ENCODE measurements at places on chromosomes 3 and 15.

GRCh38 chr3:99548674-99549073 is 89.7 kb upstream of the COL8A1 start:
- no peak for DNase-seq

DNA sequence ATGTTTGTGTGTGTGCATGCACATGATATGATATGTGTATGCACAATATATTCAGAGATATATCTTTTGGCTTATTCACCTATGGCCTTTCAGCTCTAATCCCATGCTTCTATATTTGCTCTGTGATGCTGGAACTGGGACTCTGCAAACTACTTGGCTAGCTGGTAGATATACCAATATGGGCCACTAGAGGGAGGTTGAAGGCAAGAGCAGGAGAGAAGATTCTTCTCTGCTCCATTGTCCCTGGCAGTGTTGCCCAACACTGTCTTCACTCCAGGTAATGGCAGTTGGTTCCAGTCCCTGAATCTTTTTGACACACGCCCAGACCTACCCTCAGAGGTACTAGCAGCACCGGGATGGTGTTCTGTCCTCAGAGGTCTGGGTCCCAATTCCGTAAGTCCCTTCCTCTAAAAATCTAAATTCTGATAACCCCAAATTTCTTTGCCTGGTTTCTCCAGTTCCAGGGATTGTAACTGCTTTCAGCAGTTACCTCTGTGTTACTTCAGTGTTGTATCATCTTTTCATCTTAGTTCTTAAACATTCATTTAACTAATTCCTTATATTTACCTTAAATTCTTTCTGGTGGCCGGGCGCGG is 44.7 kb downstream of the GTPBP8 start:
- DNase-seq, result no peak

- DNase-seq, result no peak
Measured at GRCh38 chr3:27681249-27681748, 40.8 kb downstream of the EOMES start.

GRCh38 chr3:9762871-9763270 is 6.9 kb downstream of the CAMK1 start:
- DNase-seq, result no peak

DNA sequence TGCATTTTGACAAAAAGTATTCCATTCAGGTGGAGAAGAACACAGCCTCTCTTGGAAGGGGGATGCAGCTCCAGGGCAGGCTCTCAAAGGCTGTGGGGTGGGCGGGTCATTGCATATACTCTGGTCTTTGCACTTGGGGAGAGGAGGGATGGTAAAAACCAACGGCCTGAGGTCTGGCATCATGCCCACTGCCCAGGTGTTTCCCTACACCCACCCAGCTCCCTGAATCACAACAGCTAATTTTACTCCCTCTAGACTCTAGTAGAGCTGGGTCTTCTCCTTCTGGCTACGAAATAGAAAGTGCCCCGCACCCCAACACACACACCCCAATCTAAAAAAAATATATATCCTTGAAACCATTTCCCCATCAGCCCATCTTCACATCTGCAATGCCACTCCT is 1.0 kb downstream of the MYLK start:
- DNase-seq, result no peak

- no peak for DNase-seq
Measured at GRCh38 chr3:183698318-183698751, 738 bp downstream of the YEATS2 start.

DNA sequence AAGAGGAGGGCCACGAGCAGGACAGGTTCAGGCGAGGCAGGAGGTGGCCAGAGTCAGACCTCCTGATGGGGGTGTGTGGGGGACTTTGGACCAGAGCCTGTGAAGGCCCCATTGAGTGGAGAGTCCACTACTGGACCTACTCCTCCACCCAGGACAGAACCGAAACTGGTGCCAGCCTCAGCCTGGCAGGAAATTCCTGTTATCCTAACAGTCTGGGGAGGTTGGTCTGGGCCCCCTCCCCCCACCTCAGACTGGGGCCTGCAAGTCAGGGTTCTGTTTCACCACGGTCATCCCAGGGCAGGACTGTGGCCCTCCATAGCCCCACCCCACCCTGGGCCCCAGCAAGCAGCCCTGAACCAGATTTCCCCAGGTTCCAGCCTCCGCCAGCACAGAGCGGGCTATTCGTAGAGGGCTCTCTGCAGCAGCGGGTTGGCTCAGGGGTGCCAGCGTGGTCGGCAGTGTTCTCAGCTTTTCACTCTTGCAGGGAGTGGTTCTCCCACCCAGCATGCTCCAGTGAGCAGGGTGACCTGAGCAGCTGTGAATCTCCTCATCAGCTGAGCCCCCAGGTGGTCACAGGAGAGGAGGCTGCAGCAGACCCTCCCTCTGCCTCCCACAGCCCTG is 217.3 kb downstream of the TBC1D2B start:
- DNase-seq, result no peak

DNA sequence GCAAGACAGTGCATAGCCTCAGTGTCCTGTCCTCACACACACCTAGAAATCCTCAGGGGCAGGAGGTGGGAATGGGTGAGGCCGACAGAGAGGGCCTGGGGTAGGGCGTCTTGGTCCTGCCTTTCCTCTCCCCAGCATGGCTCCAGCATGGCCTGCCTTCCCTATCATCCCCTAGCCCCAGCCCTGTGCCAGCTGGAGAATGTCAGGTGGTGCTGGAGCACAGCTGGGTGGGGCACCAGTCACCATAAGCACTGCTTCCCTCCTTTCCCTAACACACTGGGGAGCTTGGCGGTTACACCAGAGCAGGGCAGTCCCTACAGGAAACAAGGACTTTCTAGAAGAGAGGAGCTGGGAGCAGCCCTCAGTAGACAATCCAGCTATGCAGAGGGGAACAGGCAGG is 236.8 kb downstream of the KLF13 start:
- no peak for DNase-seq

GRCh38 chr3:10361375-10361774 is 40.5 kb upstream of the SEC13 start:
- DNase-seq, result no peak

GRCh38 chr15:60740787-60741354 is 261.9 kb upstream of the ICE2 start:
- no peak for DNase-seq

- DNase-seq, result no peak
Measured at GRCh38 chr3:11195201-11195600, 40.9 kb downstream of the HRH1 start.

DNA sequence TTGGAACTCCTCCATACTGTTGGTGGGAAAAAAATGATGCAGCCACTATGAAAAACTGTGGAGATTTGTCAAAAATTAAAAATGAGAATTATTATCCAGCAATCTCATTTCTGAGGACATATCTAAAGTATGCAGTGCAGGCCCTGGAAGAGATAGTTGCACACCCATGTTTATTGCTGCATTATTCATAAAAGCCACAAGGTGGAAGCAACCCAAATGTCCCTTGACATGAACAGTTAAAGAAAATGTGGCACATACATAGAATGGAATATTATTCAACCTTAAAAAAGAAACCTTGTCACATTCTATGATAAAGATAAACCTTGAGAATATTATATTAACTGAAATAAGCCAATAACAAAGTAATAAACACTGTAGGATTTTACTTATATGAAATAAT is 80.9 kb upstream of the ARHGEF26 start:
- DNase-seq, result no peak

DNA sequence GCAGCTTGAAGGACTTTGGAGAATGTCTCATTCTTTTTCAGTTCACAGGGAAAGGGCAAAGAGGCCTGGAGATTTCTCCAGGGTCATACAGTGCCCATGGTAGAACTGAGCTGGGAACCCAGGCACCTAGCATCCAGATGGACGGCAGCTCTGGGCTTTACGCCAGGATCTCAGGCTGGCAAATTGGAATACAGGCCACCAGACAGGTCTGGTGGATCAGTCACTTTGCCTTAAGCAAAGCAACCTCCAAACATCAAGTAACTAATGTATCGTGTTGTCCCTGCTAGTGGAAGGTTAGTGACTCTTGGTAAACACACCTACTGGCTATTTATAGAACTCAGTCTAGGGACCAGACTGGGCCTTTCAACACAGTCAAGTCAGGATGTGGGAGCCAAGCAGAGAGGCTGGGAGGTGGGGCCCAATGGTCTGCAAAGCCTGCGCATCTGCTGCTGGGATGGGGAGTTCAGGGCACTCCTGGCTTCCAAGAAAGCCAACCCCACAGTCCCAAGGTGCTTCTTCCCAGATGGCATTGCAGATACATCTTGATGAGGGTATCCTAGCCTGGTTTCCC is 30.2 kb downstream of the RPLP1 start:
- DNase-seq, result no peak

- no peak for DNase-seq
Measured at GRCh38 chr3:37683321-37683720, 178.4 kb upstream of the CTDSPL start.

DNA sequence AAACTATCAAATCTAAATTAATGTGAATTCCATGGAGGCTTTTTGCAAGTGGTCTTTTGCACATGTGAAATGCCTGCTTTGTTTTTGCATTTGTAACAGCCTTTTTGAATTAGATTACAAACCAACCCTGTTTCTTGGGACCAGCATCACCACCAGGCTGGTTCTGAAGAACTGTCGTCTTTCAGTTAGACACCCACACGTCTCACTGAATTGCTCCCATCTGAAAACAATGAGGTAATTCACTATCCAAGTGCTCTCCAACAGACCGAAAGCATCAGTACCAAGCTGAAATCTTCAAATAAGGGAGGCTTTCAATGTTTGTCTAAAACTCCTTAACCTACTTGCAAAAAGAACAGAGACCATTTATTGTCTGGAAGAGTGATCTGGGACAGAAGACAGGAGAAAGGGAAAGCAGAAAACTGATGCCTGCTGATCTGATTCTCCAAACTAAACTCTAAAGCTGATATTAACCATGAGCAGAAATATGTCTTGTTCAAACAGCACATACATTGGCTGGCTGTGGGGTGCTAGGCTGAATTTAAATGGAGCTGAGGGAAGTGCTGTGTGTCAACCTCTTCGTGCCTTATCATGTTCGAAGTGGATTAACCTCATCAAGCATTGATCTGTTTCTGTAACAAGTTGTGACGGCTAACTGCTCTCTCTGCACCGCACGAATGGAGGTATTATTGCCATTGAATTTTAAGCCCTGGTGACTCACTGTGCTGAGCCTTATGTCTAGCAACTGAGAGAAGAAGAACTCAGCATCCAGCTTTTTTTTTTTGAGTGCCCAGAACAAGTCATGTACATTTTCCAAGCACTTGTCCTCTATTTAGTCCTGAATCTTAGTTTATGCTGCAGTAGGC is 213.7 kb upstream of the P2RY1 start:
- DNase-seq, result no peak

GRCh38 chr3:61201071-61201470 is 50.2 kb downstream of the FHIT start:
- DNase-seq, result no peak

GRCh38 chr3:186534113-186534669 is 10.0 kb downstream of the CRYGS start:
- no peak for DNase-seq

- no peak for DNase-seq
Measured at GRCh38 chr3:4508048-4508981, 15.2 kb downstream of the ITPR1 start.

GRCh38 chr3:177196456-177197040 is 734 bp downstream of the TBL1XR1 start:
- no peak for DNase-seq

DNA sequence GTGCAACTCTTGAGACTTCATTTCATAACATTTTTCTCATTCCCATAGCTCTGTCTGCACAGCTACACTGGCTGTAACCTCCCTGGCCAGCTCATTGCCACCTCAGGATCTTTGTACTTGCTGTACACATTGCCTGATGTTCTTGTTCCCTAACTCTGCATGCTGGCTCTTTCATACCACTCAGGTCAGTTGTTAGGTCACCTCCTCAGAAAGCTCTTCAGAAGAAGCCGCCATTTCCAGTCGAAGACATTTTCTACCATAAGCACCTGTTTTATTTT is 176.2 kb downstream of the AKAP13 start:
- no peak for DNase-seq

GRCh38 chr3:149198611-149199010 is 23.0 kb downstream of the CP start:
- DNase-seq, result no peak

- no peak for DNase-seq
Measured at GRCh38 chr3:150286390-150287147, 121.5 kb upstream of the TSC22D2 start.

- no peak for DNase-seq
Measured at GRCh38 chr15:78404125-78404524, 33.9 kb upstream of the IREB2 start.

GRCh38 chr15:88609344-88610090 is 11.6 kb upstream of the AEN start:
- no peak for DNase-seq

DNA sequence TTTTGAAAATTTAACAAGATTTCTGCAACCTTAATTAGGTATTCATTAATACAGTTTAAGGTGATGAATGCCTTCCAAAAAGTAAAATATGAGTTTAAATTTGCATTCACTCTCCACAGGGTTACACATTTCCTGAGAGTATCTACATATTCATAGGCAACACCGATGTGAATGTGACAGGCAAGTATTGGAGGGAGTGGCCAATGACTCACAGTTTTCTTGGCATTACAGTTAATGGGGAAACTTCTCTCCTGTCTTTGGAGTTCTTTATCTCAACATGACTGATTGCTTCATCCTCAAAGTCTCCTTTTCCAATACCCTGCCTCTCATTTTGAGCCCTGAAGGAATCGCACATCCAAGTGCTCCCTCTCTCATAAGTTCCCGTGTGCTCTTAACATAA is 181.9 kb upstream of the CHL1 start:
- no peak for DNase-seq

GRCh38 chr3:109154979-109155378 is 18.5 kb downstream of the C3orf85 start:
- DNase-seq, result no peak

GRCh38 chr3:33665294-33665693 is 52.8 kb downstream of the CLASP2 start:
- no peak for DNase-seq

GRCh38 chr3:67683522-67683921 is 29.1 kb upstream of the SUCLG2 start:
- DNase-seq, result no peak

DNA sequence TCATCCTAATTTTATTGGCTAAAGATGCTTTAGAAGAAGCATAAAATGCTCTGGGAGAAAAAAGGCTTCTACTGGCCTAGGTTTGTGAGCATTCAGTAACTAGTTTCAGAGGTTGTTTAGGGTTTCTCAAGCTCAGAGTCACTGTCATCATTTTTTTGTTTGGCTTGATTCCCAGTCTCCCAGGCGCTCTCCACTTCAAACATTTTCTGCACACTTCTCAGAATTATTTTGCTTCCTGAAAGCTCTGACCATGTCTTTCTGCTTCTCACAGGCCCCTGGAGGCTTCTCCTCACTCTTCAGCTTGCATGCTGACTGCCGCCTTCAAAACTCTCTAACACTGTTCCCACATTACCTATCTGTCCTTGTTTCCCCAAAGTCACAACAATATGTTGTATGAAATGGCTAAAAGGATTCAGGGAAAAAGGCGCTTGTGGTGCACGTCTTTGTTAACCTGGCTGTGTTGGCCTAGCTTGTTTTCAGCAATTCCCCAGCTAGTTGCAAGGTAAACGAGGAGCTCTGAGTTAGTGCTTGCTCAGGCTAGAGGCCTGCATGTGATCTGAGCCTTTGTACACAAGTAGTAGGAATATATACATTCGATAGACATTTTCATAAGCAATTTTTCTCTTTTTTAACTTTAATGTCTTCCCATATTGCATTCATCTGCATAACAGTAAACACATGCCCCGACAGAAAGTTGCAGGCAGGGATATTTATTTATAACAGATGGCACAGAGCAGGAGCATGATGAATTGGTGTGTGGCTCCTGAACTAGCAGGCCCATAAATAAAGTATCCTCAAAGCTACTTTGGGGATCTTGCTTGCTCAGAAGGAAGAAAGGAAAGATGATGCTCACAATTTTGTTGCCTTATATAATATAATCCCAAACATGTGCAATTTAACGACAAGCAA is 129.2 kb upstream of the DPH6 start:
- no peak for DNase-seq

GRCh38 chr3:194714564-194714963 is 28.9 kb downstream of the FAM43A start:
- DNase-seq, result no peak

Measured in activated CD4-positive, CD25-positive, alpha-beta regulatory T cell (primary cell).